ENCODE measurements at places on chromosomes 7 and 10.
A peak's percentile ranks its signal among the peaks of the same experiment; 100 is the strongest.

DNA sequence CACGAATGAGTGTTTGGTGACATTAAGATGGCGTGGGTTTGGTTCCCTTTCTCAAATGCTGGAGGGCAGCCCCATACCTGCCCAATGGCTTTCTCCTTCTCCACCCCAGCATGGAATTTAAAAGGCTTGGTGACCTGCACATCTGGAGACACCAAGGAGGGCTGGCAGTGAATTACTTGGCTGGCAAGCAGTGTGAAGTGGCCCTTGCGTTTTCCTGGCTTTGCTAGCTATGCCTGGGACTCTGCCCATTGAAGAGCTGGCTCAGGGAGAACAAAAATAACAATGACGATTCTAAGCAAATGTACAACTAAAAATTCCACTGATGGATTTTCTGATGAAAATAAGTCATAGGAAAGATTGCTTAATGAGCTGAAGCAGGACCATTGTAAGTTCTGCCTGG is 203.7 kb downstream of the CYP26A1 start:
- no peak for DNase-seq

DNA sequence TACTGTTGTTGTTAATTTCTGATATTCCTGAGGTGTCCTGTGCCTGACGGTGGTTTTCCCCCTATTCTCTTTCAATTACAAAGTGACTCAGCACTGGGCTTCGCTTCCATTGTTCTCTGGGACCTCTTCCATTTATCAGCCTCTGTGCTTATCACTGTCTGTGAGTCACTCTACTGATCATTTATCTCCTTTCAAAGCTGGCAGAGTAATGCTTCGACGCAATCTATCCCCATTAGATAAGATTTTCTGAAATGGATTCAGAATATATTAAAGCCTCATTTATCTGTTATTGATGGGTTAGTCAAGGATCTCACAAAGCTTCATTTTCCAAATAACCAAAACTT is 679.2 kb downstream of the SDK1 start:
- DNase-seq = no peak

GRCh38 chr7:92835261-92835850 is 1.0 kb downstream of the CDK6 start:
- DNase-seq = peak; percentile 49

DNA sequence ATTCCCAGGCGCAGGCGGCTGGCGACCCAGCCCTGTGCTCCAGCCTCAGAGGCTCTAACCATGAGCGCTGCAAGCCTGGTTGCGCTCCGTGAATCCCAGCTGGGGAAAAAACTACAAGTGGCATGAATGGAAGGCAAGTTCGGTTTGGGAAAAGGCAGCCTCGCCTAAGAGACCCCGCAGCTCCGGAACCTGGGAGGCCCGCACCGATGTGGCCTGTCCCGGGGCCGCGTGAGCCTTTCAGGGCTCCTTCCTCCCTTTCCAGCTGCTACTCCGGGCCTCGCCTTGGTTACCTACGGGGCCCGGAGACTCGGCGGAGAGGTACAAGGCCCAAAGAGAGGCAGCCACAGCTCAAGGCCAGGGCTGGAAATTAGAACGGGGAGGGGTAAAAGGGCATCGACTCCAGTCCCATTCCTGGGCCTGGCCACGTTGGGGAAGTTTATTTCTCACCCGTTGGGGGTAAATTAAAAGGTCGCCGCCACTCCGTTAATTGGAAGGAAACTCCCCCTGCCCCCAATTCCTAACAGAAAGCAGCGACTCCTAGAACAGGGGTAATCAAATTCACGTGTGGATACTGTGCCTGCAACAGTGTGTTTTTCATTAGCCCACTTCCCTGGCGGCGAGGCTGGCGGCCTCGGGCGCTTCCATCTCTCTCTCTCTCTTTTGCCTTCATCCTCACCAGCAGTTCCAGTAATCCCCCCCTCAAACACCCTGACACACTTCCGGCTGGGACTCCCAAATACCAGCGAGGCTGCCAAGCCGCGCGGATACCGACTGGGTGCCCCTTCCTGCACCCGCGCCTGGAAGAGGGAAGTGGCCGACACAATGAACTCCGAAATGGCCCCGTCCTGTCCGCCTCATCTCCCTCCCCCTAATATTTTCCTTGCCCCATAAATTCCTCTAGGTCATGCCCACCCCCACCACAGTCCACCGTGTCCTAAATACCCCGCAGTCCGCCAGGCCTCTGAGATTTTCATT is 1.5 kb upstream of the HOXA9 start:
- no peak for DNase-seq

- no peak for DNase-seq
Observed at GRCh38 chr10:5959581-5960069, 17.7 kb downstream of the IL15RA start.

DNA sequence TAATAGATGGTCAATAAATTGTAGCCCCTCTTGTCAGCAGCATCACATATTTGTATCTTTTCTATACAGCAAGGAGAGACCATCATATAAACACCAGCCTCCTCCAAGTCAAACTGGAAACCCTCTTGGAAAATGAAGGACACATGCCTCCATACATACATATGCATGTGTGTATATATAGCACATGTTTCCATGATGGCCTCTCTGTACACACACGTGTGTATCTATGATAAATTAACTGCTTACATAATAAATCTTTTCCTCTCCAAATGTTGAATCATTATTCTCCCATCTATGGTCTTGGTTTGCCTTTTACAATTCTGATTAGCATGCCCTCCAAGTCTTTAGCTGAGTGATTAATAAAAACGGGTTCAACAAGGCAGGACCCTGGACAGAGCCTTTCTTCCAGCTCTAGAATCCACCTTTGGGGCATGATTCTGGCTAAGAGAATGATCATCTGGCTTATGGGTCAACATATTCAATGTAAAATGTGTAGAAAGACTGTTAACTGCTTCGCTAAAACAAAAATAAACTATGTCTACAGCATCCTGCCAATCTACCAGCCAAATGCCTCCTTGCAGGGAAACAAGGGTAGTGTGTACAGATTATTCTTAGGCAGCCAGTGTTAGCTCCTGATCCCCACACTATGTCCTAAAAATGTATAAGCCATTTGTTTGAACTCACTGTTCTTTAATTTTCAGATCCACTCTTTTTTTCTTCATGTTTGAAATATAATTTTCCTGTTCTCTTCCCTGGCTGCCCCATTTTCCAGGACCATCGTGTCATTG is 70.0 kb downstream of the CRTAC1 start:
- DNase-seq = no peak

GRCh38 chr7:50834679-50835078 is 52.0 kb upstream of the GRB10 start:
- DNase-seq = no peak

DNA sequence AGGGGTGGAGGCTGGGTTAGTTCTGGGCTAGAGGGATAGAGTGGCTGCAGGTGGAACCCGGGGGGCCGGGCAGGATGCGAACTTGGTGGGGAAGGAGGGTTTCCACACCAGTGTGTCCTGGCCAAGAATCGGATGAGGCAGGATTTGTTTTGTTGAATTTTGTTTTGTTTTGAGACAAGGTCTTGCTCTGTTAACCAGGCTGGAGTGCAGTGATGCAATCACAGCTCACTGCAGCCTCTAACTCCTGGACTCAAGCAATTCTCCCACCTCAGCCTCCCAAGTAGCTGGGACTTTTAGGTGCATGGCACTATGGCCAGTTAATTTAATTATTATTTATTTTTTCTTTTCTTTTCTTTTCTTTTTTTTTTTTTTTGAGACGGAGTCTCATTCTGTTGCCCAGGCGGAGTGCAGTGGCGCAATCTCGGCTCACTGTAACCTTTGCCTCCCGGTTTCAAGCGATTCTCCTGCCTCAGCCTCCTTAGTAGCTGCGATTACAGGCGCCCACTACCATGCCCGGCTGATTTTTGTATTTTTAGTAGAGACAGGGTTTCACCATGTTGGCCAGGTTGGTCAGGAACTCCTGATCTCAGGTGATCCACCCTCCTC is 13.0 kb upstream of the PPP1R35 start:
- no peak for DNase-seq

- DNase-seq = no peak
Observed at GRCh38 chr7:31647511-31647910, 39.5 kb upstream of the PPP1R17 start.

- no peak for DNase-seq
Observed at GRCh38 chr7:99447943-99448342, 9.2 kb downstream of the CPSF4 start.

- DNase-seq = no peak
Observed at GRCh38 chr7:30930621-30931020, 19.0 kb downstream of the AQP1 start.

- DNase-seq = no peak
Observed at GRCh38 chr7:32163141-32163806, 93.1 kb upstream of the PDE1C start.

DNA sequence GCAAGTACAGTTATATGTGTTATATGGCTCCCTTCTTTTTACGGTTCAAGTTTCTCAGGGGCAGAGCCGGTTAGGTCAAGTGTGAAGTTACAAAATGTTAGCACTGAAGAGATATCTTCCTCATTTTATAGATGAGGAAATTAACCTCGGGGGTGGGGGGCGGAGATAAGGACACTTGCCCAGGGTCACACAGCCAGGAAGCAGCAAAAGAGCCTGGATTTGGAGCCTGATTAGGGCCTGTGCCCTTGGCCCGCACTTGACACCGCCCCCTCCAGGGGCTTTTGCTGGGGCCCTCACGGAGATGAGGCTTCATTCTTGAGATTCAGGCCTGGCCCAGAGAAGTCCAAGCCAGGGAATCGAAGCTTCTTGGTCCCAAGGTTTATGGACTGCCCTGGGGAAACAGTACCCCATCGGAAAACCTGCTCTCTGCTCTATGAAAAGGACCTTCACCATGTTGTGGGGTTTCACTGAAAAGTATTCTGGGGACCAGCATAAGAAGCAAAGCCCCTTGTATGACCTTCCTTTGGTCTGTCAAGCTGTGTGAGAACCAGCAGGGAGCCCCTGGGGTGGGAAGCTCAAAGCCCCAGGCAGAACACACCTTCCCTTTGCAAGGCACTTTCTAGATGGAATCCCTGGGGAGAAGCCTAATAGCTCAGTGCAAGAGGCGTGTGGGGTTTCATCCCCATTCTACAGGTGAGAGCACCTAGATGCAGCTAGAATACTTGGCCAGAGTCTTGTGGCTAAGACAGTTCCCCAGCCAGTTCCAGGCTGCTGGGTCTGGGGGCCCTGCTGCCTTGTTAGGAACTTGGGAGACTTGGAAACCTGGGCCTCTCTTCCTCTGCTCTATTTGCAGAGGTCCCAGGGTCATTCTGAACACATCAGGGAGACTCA is 21.9 kb downstream of the UNC5B start:
- no peak for DNase-seq

DNA sequence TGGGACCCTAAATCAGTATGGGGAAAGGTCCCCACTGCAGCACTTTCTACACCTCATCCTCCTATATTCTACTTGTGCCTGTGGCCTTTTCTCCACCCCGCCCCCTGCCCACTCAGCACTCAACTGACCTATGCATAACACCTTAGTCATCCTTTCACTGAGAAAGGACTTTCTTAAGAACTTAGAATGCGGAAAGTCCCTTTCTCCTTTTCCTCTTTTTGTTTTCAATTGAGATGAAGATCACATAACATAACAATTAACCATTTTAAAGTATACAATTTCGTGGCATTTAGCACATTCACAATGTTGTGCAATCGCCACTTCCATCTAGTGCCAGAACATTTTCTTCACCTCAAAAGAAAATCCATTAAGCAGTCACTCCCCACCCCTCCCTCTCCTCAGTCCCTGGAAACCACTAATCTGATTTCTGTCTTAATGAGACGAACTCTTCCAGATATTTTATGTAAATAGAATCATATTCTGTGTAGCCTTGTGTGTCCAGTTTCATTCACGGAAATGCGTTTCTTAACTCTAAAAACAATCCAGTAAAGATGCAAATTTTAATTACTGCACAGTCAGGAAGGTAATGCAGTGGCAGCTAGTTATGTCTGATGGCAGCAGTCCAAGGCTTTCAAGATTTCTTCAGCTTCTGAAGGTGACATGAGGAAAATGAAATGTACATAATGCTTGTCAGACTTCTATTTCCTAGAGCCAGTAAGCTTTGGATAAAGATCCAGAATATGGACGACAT is 41.7 kb downstream of the FAS start:
- DNase-seq = peak; percentile 47

DNA sequence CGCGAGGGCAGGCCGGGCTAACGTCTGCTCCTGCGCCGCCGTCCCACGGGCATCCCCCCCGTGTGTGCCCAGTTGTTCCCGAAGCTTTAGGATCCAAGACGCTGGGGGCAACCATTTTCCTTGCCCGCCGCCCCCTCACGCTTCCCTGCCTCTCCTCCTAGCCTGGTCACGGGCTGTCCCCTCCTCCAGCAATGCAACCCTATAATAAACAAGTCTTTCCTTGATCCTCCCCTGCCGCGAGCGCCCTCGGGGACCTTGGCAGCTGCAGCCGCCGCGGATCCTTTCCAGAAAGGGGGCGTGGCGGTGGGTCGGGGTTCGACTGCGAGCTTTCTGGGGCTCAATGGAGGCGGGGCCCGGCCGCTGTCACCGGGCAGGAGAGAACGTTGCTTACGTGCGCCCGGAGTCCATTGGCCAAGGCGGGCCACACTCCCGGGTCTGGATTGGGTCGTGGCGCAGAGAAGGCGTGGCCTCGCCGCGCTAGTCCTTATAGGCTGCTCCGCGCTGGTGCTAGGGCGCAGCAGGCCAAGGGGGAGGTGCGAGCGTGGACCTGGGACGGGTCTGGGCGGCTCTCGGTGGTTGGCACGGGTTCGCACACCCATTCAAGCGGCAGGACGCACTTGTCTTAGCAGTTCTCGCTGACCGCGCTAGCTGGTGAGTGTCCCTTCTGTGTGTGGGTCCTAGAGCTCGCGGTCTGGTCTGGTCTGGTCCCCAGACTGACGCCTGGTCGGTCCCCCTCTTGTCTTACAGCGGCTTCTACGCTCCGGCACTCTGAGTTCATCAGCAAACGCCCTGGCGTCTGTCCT is at the start of gene DDIT4:
Gene DDIT4 (plus strand): TSS at position 515 of the 803 bp plus-strand sequence. CDS start 293 bp downstream, outside the sequence.
- DNase-seq = peak; percentile 97

- DNase-seq = no peak
Observed at GRCh38 chr7:28258240-28258639, 77.6 kb upstream of the JAZF1 start.

- no peak for DNase-seq
Observed at GRCh38 chr7:131604841-131605279, 48.4 kb upstream of the PODXL start.

GRCh38 chr10:46002916-46003693 is 27.3 kb downstream of the NCOA4 start:
- DNase-seq = no peak

DNA sequence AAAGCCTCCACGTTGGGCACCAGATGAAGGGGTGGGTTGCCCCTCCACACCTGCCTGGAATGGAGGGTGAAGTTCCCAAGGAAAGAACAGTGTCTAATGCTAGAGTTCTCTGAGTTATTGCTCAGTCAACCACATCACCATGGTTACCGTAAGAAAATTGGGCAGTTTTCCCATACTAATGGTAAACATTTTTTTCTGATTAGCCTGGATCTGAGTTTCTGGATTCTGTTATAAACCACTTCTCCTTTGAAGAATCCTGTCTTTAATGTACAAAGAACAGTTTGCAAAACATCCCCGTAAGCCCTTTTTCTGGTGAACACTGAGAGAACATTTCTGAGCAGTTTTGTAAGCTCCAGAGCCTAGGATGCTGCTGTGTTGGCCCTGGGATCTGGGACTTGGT is 45.5 kb downstream of the ABCC2 start:
- no peak for DNase-seq

GRCh38 chr10:18005781-18006456 is 54.2 kb downstream of the SLC39A12 start:
- DNase-seq = no peak

- no peak for DNase-seq
Observed at GRCh38 chr7:121083138-121083789, 94.8 kb downstream of the CPED1 start.
